ENCODE measurements at places on chromosomes 7 and 10.

- peak; percentile 69 for DNase-seq
These were observed 1.2 kb upstream of the WNT2 start for GRCh38 chr7:117323851-117324711.

- DNase-seq, result no peak
These were observed 51.8 kb downstream of the RELN start for GRCh38 chr7:103937680-103938079.

DNA sequence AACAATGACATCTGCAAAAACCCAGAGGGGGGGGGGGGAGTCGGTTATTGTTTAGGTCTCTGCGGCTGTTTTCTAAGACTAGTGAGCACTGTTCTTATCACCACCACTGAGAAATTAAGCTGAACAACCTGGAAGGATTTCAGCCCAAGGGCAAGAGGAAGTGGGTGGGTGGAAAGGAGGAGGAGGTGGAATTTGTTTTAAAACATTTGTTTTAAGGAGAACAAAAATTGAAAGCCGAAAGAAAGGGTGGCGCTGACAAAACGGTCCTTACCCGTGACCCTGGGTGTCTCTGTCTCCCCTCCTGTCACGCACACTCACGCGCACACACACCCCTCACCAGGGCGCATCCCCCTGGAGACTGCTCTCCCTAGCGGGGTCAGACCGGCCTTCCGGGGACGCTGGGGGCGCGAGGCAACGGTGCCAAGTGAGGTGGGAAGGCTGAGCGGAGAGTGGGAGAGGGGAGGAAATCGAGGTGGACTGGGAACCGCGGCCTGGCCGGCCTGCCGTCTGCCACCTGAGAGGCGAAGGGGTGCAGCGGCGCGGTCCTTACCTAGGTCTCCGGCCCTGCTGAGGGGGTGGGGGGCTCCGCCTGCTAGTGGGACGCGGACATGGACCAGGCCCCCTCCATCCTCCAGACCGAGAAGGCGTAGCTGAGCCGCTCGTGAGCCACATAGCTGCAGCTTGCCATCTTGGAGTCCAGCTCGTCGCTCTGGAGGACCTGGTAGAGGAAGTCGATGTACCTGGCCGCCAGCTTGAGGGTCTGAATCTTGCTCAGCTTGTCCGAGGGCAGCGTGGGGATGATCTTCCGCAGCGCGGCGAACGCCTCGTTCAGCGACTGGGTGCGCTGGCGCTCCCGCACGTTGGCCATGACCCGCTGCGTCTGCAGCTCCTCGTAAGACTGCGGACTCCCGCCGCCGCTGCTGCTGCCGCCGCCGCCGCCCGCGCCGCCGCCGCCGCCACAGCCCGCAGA lies 1.0 kb downstream of the TWIST1 start:
- peak; percentile 50 for DNase-seq

DNA sequence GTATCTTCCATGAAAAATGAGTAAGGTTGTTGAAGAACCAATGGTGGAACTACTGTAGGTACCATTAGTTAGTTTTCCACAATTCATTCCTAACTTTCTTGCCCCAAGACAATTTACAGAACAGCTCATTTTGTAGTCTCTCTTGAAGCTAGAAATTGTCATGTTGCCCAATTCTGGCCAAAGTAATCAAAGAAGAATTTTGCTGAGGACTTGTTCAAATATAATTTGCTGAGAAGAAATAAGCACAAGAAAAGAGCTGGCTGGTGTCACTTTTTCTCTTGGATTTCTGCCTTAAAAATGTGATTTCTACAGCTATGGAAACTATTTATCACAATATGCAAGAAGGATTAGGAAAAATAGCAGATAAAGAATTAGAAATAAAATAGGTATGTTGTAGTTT lies 199.2 kb upstream of the SEMA3A start:
- DNase-seq, result no peak

GRCh38 chr10:72951760-72952159 lies 2.8 kb downstream of the PLA2G12B start:
- DNase-seq, result no peak

- no peak for DNase-seq
These were observed 12.2 kb downstream of the PDZD8 start for GRCh38 chr10:117363028-117363427.

- DNase-seq, result no peak
These were observed 154.9 kb downstream of the EGFR start for GRCh38 chr7:55173671-55174070.

DNA sequence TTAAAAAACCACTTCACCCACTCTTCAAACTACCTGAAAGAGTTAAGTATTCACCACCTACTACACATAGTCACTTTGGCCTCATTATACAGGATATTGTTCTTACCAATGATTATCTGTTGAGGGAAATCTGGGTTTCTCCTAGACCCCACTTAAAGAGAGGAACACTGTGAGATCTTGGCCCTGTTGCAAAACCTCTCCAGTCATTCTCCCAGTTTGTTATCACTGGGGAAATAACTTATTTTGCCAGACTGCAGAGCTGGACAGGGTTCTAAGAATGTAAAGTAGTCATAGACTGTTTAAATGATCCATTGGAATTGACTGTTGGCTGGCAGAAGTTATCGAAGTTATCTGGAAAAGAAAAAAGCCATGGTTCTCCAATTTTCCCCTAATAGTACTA lies 143.8 kb downstream of the HGF start:
- DNase-seq, result no peak

- DNase-seq, result no peak
These were observed 11.1 kb upstream of the ANAPC16 start for GRCh38 chr10:72204724-72205123.

GRCh38 chr7:21972397-21972784 lies 26.7 kb upstream of the CDCA7L start:
- DNase-seq, result no peak

DNA sequence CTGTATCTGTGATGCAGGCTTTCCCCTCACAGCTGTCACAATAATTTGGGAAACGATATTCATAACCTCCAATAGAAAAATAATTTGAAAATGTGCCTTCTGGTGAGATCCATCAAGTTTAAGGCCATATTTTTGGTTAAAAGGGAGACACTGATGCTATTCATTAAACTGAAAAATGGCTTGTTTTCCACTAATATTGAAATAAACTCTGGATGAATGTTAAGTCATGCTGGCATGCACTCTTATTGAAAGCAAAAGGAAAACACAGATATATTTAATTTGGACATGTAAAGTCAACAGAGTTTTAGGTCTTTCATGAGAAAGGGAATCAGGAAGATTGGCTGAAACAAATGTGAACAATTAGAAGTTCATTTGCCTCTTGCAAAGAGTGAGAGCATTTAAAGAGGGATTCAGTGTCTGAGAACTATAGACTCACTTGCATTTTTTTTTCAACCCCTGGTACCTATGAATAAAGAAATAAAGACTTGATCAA lies 879.2 kb downstream of the LRMDA start:
- DNase-seq, result no peak

DNA sequence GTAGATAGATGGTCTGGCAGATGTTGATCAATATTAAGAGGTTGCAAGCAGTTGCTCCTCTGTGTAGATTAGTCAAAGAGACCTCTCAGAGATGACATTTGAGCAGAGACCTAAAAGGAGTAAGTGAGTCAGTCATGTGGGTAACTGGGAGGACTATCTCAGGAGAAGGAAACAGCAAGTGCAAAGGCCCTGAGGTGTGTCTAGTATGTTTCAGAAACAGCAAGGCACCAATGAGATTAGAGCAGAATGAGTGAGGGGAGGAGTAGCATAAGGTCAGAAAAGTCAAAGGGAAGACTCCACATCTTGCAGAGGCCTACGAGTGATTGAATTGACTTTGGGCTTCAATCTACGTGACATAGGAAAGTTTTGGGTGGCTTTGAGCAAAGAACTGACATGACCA lies 89.8 kb upstream of the COL1A2 start:
- DNase-seq, result no peak

- no peak for DNase-seq
These were observed 345.5 kb downstream of the DNAJB6 start for GRCh38 chr7:157682064-157682945.

- no peak for DNase-seq
These were observed 123.7 kb downstream of the CUBN start for GRCh38 chr10:17005621-17006566.

GRCh38 chr7:19317461-19317860 lies 172.2 kb upstream of the FERD3L start:
- DNase-seq, result no peak

DNA sequence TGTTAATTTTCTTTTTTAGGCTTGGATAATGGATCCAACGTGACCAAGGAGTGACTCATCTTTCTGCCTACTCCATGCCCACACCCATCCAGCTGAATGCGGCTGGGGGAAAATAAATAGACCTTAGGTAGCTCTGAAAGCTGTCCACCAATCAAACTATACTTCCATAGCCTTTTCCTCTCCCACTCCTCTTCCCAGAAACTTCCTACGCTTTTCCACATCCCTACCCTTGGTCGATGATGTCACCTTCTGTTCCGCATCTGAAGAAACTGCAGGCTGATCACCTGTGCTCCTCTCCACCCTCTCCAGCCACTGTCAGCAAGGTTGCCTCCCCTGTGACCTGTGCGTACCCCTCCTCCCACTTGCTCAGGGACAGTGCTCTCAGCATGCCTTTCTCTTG lies 359.8 kb upstream of the KLF6 start:
- DNase-seq, result no peak

DNA sequence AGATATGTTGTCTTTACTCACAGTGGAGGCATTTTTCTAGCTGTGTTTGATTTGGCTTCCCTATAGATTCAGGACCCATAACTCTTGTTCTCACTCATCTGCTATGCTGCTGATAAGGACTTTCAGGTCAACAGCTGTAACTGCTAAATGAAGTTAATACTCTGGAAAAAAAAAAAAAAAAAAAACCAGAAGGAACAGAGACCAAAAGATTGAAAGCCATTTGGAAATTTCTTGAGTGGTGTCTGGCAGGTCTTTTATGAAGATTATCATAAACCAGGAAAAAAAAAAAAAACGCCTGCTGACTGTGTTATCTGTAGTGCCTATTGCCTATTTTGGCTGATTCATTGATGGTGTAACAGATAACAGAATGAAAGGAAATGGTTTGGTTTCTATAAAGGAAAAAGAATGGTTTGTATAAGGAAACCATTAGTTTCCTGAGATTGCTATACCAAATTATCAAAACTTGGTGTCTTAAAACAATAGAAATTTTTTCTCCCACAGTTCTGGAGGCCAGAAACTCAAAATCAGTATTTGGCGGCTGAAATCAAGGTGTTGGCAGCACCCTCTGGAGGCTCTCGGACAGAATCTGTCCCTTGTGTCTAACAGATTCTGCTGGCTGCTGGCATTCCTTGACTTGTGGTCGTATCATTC lies 60.5 kb upstream of the BET1 start:
- no peak for DNase-seq

- DNase-seq, result no peak
These were observed 14.5 kb upstream of the DNAAF5 start for GRCh38 chr7:711922-712380.

DNA sequence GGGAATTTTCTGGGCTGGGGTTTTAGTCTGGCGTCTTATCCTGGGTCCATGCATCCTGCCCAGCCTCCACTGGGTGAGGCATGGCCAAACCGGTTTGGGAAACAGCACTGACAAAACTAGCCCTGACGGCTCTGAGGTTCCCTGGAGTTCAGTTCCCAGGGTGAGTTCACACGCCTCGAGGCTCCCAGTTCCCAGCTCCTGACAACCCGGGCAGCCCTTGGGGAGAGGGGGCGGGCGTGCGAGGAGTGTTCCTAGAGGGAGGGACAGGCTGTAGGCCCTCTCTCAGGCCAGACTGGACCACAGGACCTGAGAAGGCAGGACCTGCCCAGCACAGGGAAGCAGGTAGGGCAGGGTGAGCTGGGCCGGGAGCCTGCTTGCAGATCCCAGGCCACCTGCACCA lies 82.3 kb upstream of the PPIF start:
- DNase-seq, result no peak

DNA sequence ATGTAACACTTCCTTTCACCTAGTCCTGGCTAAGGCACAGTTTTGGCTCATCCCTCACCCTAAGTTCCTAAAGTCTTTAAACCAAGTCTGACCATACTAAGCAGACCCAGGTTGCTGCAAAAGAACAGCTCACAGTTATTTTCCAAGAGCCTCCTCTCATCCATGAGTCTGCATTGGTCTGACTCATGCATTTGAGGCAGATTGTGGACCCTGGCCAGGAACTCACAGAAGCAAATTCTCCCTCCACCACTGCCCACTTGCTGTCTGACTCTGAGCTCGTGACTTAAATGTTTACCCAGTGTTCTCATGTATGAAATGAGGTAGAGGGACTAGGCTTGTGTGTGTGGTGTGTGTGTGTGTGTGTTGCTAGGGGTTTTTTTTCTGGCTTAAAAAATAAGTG lies 1272.8 kb downstream of the TYW1 start:
- peak; percentile 33 for DNase-seq

DNA sequence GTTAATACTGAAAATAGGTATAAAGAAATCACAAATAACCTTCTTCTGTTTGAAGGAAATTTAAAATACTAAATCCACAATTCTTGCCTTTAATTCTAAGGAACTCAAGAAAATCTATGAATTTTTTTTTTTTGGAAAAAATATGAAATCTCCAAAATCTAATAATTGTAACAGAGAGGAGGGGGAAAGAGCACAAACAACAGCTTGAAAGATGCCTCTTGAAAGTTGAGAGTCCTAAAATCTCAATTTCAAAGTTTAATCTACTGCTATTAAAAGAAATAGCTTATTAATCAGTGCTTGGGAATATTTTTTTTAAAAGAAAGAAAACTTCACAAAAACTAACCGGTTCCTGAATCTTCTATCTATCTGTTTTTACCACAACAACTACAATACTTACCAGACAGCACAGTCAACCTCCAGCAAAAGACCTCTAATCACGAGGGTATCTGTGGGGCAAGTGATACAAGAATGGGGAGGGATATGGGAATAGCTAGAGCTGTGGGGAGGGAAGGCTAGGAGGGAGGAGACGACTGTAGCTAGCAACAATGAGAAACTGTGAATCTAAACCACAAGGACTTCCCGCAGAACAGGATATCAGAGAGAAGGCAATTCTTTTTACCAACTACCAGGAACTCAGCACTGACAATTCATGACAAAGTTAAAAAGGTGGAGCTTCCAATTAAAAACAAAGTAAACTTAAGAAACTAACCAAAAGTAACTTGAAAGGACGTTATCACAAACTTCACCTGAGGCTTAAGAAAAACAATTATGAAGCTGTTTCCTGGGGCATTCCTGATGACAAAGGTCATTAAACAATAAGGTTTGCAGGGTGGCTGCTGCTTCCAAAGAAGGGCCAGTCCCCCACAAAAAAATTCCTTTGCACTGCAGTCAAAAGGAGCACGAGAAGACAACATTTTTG lies at the start of gene USP54:
Gene USP54, minus strand, starts transcription at position 462 of the 919 bp plus-strand sequence. CDS start 15,684 bp downstream, outside the sequence.
- no peak for DNase-seq

DNA sequence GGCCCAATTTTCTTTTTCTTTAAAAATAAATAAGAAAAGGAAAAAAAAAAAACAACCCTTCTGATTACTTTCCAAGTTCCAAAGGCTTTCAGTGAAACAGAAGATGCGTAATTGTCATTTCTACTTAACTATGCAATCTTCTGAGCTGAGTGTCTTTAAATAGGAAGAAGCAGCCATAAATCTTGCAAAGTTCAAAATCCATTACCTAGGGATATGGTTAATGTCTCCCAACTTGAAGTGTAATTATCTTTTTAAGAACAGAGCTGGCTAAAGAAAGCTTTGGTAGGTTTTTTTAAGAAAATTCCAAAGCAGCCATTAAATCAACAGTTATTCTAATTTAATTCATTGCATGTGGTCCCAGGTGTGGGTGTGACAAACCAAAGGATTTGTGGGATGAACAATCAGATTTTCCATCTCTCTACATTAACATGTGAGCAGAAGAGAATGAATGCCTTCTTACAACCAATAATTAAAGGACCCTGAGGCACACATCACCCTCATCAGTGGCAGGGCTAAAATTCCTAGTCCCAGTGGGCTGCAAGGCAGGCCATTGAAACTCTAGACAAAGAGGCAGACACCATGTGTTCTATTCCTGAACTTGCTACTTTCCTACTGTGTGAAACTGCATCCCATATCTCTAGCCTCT lies 419.2 kb downstream of the REEP3 start:
- DNase-seq, result no peak
